Stimulated activated CD8-positive, alpha-beta memory T cell treated with anti-CD3 and anti-CD28 coated beads, Interleukin-7, amount 100 ng/mL, for 1 hour (primary cell): ENCODE measurements at places on chromosomes 4 and X.

DNA sequence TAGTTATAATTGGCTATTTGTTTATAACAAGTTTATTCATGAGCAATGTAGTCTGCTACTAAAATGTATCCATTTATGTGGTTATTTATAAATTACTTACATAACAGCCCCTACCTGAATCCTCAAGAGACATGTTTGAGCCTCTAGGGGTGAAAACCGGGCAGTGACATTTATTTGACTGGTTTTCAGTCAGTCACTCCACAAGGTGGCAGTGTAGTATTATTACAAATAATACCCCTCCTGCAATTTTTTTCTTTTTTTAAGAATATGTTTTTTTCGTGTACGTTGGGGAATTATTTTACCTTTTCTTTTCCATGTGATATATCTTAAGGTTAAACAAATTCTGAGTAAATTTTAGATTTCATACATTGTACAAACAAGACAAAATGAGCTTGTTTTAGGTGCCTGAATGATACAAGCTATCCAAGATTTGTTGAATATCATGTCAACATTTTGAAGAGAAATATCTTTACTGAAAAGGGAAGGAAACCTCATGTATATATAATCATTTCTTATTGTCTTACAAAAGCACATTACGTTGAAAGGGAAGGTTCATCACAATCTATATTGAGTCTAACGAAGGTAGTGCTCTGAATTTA, 598.7 kb upstream of the TECRL start:
- DNase-seq = no peak

DNA sequence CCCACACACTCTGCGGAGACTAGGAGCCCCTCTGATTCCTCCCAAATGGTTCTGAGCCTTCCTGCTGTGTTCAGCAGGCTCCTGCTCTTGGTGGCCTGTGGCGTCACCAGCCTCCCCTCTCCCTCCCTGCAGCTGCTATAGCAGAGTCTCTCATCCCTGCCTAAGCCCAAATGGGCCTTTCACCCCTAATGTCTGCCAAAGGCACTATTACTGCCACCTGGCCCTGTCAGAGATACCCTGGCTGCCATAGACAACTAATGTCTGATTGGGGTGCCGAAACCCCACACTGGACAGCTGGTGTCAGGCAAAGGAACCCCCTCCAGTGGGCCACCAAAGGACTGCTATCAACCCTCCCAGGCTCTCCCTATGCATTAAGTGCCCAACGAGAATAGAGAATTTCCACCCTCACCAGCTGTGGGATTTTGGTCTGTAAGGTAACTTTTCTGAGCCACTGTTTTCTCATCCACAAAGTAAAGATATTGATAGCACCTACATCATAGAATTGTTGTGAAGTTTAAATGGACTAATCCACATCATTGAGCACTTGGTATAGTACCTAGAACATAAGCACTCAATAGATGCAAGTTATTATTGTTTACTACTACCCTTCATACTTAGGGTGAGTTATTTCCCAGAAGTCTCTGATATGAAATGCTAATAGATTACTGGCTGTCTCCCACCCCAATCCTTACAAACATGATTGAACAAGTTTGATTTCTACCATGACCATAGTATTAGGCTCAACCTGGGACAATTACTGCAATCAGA, 421.3 kb downstream of the MID1IP1 start:
- no peak for DNase-seq

- DNase-seq = no peak
These were observed 6.8 kb upstream of the S100G start for GRCh38 chrX:16643176-16643575.

- no peak for DNase-seq
These were observed 3.9 kb upstream of the TRIM60 start for GRCh38 chr4:165027762-165028402.

DNA sequence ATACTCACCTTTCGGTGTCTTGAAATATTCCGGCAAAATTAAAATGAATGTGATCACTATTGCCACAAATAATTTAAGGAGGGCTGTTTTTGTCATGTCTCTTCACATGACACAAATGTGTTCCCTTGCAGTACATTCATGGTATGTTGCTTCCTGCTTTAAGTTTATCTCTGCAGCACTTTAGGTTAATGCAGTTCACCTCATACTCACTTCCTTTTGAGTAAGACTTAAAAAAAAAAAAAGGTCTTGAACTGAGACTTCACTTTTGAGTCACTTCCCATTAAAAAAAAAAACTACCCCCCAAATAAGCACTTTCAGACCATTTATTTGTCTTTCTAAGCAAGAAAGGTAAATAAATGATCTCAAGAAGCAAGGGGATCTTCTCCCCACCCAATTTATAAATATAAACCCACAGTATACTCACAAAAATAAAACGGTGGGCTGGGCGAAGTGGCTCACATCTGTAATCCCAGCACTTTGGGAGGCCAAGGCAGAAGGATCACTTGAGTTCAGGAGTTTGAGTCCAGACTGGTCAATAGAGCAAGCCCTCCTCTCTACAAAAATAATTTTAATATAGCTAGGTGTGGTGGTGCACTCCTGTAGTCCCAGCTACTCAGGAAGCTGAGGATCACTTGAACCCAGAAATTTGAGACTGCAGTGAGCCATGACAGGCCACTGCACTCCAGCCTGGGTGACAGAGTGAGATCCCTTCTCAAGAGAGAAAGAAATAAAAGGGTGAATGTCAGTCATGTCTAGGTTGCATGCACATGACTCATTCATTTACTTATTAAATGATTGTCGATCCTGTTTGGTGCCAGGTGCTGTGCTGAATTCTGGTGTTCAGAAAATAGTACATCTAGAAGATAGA, at the start of gene TMEM156:
TMEM156 (minus strand) TSS at position 192 of the 868 bp plus-strand sequence; CDS start at position 96, 96 bp downstream.
- no peak for DNase-seq

DNA sequence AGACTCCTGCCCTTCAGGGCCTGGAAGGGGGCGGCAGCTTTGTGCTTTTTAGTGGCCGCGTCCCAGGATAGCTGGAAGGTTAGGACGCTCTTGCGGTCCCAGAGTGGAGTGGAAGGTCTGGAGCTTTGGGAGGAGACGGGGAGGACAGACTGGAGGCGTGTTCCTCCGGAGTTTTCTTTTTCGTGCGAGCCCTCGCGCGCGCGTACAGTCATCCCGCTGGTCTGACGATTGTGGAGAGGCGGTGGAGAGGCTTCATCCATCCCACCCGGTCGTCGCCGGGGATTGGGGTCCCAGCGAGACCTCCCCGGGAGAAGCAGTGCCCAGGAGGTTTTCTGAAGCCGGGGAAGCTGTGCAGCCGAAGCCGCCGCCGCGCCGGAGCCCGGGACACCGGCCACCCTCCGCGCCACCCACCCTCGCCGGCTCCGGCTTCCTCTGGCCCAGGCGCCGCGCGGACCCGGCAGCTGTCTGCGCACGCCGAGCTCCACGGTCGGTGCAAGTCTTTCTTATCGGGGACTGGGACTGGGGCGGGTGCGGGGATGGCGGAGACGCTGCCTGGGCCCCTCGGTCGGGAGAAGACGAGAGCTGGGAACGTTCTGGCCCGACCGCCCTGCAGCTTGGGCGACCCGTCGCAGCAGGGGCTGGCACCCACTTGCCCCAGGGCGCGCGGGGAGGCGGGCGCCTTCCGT, at the start of gene EDNRA:
EDNRA (plus strand) TSS at position 207 of the 686 bp plus-strand sequence. CDS start 4,585 bp downstream, outside the sequence.
- no peak for DNase-seq

DNA sequence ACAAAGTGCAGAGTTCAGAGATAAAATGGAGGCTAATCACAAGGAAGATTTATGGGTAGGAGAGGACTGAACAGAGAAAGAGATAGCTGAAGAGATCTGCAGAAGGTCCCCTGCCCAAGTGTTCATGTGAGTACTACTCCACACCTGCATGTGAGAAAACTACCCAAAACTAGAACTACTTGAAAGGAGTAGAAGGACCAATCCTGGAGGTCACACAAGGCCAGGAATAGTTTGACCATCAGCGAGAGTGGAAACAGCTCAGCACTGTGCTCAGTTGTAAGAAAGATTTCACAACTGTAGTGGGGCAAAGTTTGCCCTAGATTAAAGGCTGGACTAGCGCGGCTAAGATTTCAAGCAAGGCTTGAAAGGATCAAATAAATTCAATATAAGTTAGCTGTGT, 422.7 kb upstream of the LCORL start:
- DNase-seq = no peak

DNA sequence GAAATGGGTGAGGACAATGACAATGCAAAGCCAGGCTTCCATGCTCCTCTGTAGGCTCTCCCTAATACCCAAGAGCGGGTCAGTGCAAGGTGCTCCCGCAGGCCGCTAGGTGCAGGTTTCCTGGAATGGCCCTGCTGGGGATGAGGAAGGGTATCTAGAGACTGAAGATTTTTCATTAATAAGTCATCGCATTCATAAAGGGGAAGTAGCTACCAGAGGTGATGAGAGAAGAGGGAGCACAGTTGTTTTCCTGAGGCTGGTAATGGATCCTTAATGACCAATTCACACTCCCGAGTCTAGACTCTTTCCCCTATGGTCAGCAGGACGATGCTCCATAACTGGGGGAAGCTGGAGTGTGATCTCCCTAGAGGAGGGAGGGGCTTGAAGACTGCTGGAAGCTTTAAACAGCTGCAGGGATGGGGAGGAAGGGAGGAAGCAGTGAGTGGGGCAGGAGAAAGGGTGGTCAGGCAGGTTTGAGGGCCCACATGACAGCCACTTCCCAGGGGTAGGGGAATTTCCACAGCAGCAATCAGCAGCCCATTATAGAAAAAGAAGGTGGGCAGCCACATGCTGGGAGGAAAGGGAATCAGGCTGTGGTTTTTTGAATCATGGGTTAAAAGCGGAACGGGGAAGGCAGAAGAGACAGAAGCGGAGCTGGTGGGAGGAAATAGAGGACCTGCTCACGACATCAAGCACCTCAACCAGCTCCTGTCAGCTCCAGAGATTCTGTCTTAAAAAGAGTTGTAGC, 10.2 kb upstream of the ATP6AP2 start:
- DNase-seq = no peak

DNA sequence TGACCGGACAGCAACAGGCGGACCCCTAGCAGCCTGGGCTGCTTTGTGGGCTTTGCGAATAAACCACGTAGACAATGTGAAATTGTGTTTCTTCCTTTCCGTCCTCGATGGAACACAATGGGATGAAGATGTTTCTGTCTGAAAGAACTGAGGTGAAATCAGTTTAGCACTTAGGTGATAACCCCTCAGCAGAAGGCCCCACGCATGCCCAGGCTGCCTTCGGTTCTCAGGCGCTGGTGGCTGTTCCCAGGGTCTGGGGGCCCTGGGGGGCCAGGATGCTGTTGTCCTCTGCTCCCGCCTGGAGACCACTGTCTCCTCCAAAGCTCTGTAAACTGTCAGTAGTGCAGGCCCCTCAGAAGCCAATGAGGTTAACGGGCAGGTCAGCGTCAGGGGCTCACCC, 73.9 kb upstream of the HGFAC start:
- no peak for DNase-seq

- DNase-seq = no peak
These were observed at the start of gene ARHGEF38 for GRCh38 chr4:105551965-105552746. Gene ARHGEF38, plus strand, starts transcription at chr4:105552620. Its CDS starts 146 bp downstream, at chr4:105552766.

DNA sequence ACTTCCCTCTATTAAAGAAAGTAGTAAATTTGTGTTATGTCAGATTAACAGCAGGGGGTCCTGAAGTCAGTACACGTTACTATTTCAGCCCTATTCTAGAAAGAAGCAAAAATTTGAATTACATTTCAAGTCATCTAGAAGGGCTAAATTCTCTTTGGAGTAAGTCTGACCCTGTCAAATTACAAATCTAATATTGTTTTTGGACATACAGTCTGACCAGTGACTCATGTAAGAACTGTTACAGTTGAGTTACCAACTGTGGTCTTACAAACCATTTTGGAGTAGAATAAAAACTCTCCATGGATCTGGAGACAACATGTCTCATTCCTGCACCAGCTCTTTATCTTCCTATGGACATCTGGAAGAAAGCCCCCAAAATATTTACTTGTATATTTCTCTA, 36.0 kb upstream of the GYPA start:
- no peak for DNase-seq

- no peak for DNase-seq
These were observed 1142.2 kb downstream of the C4orf33 start for GRCh38 chr4:130238121-130238520.

DNA sequence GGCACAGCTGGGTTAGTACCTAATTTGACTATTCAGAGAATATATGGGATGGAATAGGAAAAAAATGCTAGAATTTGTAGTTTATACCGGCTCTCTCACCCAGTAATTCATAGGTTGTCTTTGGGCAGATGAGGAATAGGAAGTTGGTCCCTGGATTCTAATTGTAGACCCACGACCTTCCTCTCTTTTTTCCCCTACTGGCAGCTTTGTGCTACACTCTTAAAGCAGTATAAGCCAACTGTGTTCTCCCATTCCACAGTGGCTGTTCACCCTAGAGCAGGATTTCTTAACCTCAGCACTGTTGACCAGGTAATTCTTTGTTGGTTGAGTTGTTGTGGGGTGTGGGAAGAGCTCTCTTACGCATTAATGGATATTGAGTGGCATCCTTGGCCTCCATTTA, 92.9 kb downstream of the FNIP2 start:
- no peak for DNase-seq

- no peak for DNase-seq
These were observed 26.9 kb downstream of the NKX6-1 start for GRCh38 chr4:84472154-84472553.

- DNase-seq = no peak
These were observed 6.3 kb downstream of the ABLIM2 start for GRCh38 chr4:8152090-8152864.

DNA sequence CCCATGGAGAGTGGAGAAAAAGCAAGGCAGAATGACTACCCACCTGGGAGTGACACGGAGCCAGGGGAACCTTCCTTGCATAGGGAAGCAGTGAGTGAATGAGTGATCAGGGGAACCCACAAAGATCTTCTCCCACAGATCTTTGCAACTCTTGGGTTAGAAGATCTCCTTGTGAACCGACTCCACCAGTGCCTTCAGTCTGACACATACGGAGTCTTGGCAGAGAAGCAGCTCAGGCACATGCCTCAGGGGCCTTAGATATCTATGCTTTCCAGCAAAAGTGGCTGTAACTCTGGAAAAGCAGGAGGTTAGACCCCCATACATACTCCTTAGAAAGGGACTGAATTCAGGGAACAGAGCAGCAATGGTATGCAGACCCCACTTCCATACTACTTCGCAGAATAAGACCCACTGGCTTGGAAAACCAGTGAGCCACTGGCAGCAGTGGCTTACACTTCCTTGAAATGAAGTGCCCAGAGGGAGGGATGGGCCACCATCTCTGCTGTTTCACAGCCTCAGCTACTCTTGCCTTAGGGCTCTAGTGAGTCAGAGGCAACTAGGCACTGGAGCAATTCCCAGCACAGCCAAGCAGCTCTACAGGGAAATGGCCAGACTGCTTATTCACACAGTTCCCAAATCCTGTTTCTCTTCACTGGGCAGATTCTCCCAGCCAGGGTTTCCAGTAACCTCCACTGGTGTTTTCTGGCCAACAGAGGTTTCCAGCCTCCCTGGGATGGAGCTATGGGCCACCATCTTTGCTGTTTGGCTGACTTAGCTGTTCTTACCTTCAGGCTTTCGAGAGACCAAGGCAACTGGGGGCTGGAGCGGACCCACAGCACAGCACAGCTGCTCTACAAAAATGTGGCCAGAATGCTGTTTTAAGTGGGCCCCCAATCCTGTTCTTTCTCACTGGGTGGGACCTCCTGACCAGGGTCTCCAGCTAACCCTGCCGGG, 82.8 kb upstream of the TCEAL2 start:
- no peak for DNase-seq

DNA sequence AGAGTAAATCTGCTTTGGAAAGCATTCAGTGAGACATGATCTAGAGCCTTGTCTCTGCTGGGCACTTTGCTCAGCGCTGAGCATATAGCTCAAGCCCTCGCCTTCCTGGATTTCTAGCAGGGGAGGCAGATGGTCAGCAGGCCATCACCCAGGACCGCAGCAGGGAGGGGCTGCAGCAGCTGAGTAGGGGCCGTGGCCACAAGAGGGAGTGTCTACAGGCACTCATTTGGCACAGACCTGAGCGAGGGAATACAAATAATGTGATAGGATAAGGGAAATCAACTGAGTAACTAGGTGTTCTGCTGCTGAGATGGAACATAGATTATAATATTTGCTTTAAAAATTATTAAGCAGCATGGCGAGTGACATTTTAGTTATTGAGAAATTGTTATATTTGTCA, 30.2 kb downstream of the OFD1 start:
- DNase-seq = no peak
